Ascending aorta (tissue), 2 donors: ENCODE measurements at places on chromosomes 3 and 15. TPM values are rescaled to one million over a fixed set of nuclear protein-coding genes. Genes with fewer than 3 reads are reported as not detected.

DNA sequence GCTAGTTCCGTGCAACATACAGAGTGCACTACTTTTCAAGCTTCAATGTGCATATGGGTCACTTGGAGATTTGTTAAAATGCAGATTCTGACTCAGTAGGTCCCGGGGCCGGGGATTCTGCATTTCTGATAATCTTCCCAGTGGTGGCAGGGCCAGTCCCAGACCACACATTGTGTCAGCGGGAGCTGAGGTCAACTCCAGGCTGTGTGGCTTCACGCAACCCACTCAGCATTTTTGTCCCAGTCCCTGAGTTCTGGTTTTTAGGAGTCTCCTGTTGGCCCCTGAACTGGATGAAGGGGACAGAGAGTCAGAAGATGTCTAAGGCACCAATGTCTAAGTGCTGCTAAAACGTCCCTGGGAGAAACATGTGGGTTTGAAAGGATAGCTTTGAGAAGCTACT is 26.1 kb upstream of the CCDC174 start:
- H3K36me3 ChIP-seq, result no peaks in the 10 kb centered on the region
- DNase-seq, result no peak
- H3K4me1 ChIP-seq, result no peaks in the 10 kb centered on the region
- no peaks in the 10 kb centered on the region for H3K27me3 ChIP-seq

GRCh38 chr15:68197170-68197492 is 8.0 kb downstream of the CALML4 start:
- no peaks in the 10 kb centered on the region for H3K27me3 ChIP-seq
- H3K27ac ChIP-seq, result no peak overlapping the region
- H3K36me3 ChIP-seq, result no peaks in the 10 kb centered on the region
- no peak overlapping the region for H3K4me3 ChIP-seq
- H3K4me1 ChIP-seq, result no peaks in the 10 kb centered on the region
- no peak for DNase-seq

- peaks cover 8% of the 10 kb centered on the region for H3K4me1 ChIP-seq
- no peaks in the 10 kb centered on the region for H3K27me3 ChIP-seq
- H3K4me3 ChIP-seq, result no peak overlapping the region
- H3K27ac ChIP-seq, result peak overlapping the region; percentile 96
These were observed 46.4 kb downstream of the TMEM44 start for GRCh38 chr3:194586836-194587235.

- DNase-seq, result no peak
- H3K4me1 ChIP-seq, result no peaks in the 10 kb centered on the region
- H3K27me3 ChIP-seq, result no peaks in the 10 kb centered on the region
These were observed 24.1 kb downstream of the DUT start for GRCh38 chr15:48355377-48355776.

DNA sequence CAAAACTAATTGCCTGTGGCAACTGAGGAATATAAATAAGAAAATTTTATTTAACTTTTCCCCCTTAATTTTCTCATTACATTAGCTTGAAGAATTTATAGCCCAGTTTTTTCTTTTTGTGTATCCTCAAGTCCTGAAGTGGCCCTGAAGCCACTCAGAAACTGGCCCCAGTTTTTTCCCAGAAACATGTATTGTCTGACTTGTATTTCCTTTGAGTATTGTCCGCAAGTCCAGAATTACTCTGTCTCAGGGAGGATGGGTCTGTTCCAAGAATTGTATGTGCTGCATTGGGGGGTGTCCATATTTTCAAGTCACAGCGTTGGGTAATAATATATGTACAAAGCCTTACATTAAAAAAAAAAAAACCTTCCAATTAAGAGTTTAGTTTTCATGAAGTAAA is 149.7 kb upstream of the IL12A start:
- no peaks in the 10 kb centered on the region for H3K36me3 ChIP-seq
- H3K27me3 ChIP-seq, result no peaks in the 10 kb centered on the region
- DNase-seq, result no peak
- no peak overlapping the region for H3K4me3 ChIP-seq
- H3K4me1 ChIP-seq, result peaks cover 11% of the 10 kb centered on the region

GRCh38 chr15:44385344-44385942 is 42.0 kb upstream of the CTDSPL2 start:
- no peak for DNase-seq
- no peaks in the 10 kb centered on the region for H3K27me3 ChIP-seq

DNA sequence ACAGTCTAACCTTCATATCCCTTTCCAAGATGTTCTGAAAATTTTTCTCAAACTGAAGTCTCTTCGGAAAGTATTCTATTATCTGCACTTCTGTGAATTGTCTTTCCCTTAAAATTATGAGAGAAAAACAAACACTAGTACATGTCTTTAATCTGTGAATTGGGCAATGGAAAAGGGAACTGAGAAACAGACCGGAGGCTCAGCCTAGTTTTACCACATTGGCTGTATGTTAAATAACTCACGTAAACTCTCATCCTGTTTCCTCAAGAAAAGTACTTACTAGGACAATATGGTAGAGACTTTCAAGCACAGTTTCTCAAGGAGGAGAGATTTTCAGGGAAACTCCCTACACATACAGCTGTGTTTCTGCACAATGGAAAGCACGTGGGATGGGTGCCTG is 982.2 kb upstream of the SEMA6D start:
- DNase-seq, result no peak
- H3K36me3 ChIP-seq, result no peaks in the 10 kb centered on the region
- H3K27me3 ChIP-seq, result no peaks in the 10 kb centered on the region
- H3K4me1 ChIP-seq, result no peaks in the 10 kb centered on the region
- no peak overlapping the region for H3K4me3 ChIP-seq

GRCh38 chr3:148723631-148724030 is 25.9 kb downstream of the AGTR1 start:
- no peak overlapping the region for H3K4me3 ChIP-seq
- H3K4me1 ChIP-seq, result no peaks in the 10 kb centered on the region
- no peaks in the 10 kb centered on the region for H3K36me3 ChIP-seq
- H3K27ac ChIP-seq, result no peak overlapping the region

DNA sequence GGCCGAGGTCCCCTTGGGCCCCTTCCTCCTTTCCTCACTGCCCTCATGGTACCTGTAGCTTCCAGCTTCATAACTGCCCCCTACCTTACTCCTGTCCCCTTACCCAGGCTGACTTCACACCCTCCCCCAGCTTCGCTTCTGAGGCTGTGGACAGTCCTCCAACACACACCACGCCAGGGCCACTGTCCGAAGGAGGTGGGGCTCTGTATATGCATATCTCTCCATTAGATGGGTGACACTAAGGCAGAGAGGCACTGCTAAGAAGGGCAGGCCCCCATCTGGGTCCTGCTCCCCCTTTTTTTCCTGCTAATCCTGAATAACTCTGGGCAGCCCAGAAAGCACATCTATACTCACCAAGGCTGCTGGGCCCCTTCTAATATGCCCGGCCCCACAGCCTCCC is 1.0 kb upstream of the COL7A1 start:
- DNase-seq, result no peak
- no peak overlapping the region for H3K4me3 ChIP-seq
- peak overlapping the region; percentile 95 for H3K27ac ChIP-seq

DNA sequence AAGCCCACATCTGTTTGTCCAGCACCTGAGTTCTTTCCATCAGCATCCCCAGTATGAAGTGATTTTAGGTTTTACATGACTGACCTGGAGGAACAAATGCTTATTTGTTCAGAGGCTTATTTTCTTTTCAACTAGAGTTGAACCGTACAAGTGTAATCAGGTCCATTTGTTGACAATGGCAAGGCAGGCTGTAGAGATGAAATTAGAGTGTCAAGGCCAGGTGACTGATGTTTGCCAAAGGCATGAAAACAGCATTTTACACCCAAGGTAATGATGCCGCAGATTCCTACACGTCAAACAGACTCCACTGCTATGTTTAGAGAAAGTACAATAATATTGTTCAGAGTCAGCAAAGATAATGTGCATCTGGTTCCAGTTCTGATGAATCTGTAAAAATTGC is 96.5 kb downstream of the KCNAB1 start:
- no peak overlapping the region for H3K27ac ChIP-seq
- H3K36me3 ChIP-seq, result no peaks in the 10 kb centered on the region
- H3K4me1 ChIP-seq, result no peaks in the 10 kb centered on the region
- no peak for DNase-seq
- no peak overlapping the region for H3K4me3 ChIP-seq

DNA sequence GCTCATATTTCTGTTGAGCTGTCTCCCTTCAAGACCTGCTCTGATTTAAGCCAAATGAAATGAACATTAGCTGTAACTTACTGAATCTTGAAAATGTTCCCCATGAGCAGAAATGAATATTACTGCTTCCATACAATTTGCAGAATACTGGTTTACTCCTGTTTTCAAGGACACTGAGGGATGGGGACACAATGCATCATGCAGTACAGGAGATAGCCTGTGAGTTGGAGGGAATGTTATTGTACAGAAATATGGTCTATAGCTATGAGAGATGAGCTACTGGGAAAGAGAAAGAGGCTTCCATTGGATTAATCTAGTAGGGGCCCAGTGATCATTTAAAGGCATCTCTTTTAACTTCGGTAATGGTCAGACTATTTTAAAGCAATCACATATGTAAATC is 798.2 kb downstream of the GRM7 start:
- DNase-seq, result no peak
- H3K27ac ChIP-seq, result no peak overlapping the region
- no peak overlapping the region for H3K4me3 ChIP-seq
- H3K4me1 ChIP-seq, result no peaks in the 10 kb centered on the region
- H3K27me3 ChIP-seq, result no peaks in the 10 kb centered on the region

DNA sequence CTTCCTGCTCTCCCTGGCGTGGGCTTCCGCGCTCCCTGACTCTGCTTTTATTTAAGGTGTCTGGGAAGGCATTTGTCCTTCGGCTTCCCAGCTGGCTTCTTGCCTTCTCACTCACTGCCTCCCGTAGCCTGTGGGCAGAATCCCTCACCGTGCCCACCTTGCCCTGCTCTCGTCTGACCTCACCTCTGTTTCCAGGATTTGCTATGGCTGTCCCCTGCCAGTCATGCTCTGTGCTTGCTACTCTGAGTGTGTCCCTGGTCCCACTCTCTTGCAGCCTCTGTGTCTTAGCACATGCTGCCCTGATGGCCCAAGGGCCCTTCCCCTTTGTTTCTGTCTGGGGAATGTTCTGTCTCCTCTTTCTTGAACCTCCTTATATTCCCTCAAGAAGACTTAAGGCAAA is 26.2 kb downstream of the LPP start:
- peaks cover 9% of the 10 kb centered on the region for H3K36me3 ChIP-seq
- DNase-seq, result no peak
- H3K27me3 ChIP-seq, result no peaks in the 10 kb centered on the region
- peak overlapping the region; percentile 90 for H3K27ac ChIP-seq
- H3K4me1 ChIP-seq, result peaks cover 15% of the 10 kb centered on the region

GRCh38 chr3:150414959-150415358 is 6.9 kb downstream of the TSC22D2 start:
- peak overlapping the region; percentile 59 for H3K4me3 ChIP-seq
- H3K4me1 ChIP-seq, result peaks cover 32% of the 10 kb centered on the region
- no peaks in the 10 kb centered on the region for H3K36me3 ChIP-seq
- H3K27ac ChIP-seq, result no peak overlapping the region
- no peak for DNase-seq
- H3K27me3 ChIP-seq, result no peaks in the 10 kb centered on the region

GRCh38 chr3:158991146-158991705 is 189.4 kb downstream of the MFSD1 start:
- no peaks in the 10 kb centered on the region for H3K4me1 ChIP-seq
- H3K4me3 ChIP-seq, result no peak overlapping the region
- no peaks in the 10 kb centered on the region for H3K27me3 ChIP-seq
- no peaks in the 10 kb centered on the region for H3K36me3 ChIP-seq
- no peak for DNase-seq
- H3K27ac ChIP-seq, result no peak overlapping the region

DNA sequence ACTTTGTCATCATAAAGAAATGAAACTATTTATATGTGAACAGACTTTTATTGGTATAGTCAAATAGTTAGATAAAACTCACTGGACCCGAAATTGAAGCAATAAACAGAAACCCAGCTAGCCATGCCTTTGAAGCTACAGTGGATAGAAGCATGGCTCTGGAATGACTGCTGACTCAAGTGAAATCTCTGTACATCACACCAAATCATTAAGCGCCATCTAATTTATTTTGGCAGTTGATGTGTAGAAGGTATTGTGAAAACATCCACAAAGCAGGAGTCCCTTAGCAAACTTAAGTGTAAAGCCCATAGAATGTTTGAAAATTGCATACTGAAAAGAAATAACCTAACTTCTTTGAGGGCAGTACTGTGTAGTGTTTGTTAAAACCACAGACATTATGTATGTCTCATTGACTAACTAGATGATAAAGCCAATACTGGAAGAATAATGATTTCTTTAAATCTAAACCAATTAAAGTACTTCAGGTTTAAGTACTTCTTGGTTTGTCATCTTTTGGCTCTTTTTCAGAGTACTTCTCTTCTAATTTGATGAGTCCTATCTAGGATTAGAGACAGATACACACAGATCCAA is 42.8 kb upstream of the FBXL22 start:
- no peaks in the 10 kb centered on the region for H3K4me1 ChIP-seq
- DNase-seq, result no peak
- no peak overlapping the region for H3K27ac ChIP-seq
- peaks cover 7% of the 10 kb centered on the region for H3K36me3 ChIP-seq

- DNase-seq, result no peak
- no peak overlapping the region for H3K4me3 ChIP-seq
- no peaks in the 10 kb centered on the region for H3K27me3 ChIP-seq
- no peaks in the 10 kb centered on the region for H3K4me1 ChIP-seq
These were observed 52.5 kb downstream of the EOMES start for GRCh38 chr3:27669591-27669990.

DNA sequence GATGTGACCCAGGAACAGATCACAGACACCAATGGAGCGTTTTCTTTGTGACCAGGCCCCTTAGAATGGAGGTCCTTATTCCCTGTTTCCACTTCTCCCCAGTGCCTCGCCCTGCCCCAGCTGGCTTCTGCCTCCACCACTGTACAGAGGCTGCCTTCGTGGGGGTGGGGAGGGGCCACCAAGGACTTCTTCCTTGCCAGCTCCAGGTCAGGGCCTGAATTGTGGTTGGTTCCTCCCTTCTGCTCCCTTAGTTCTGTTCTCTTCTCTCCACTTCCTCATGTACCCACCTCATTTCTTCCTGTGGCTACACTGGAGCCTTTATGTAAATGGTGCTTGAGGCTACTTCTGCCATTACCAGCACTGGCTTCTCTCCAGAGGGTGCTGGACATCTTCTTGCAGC is 16.4 kb downstream of the TGM4 start:
- no peaks in the 10 kb centered on the region for H3K27me3 ChIP-seq
- H3K4me3 ChIP-seq, result no peak overlapping the region
- DNase-seq, result no peak
- no peaks in the 10 kb centered on the region for H3K36me3 ChIP-seq
- no peaks in the 10 kb centered on the region for H3K4me1 ChIP-seq
- H3K27ac ChIP-seq, result no peak overlapping the region

SCAMP5 gene
- total RNA-seq, result 0.43 TPM

P2RY1 gene
- total RNA-seq, result 8.8 TPM

DOCK3 gene
- total RNA-seq, result 3.9 TPM

HOMER2 gene
- total RNA-seq, result 22.0 TPM

SCG5 gene
- not detected for total RNA-seq
